ENCODE measurements at places on chromosomes 7 and 10.

- no peak for DNase-seq
Measured at GRCh38 chr7:493661-494251, 25.9 kb downstream of the PDGFA start.

DNA sequence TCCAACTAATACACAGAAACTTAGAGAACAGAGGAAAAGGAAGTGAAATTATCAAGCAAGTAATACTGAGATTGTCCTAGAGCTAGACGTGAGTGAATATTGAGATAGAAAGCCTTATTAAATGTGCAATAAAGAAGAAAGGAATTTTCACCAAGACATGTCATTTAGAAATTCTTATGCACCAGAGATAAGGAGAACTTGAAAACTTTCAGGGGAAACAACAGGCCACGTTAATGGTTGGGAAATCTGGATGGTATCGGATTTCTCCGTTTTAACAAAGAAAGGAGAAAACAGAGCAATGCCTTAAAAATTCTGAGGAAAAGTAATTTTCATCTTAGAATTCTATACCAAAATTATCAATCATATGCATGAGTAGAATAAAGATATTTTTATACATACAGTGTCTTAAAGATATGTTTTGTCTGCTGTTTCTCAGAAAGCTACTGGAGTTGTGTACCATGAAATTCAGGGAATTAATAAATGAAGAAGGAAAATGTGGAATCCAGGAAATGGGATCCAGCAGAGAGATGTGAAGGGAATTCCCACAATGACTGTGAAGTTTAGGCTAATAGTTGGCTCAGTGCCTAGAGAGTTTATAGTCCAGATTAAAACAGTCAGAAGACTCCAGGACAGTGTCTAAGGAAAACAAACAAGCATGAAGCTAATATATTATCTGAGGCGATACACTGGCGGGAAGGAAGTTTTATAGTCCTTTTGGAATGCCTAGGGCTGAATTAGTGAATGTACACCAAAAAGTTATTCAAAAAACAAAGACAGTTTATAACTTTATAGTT, 159.5 kb downstream of the PPP1R9A start:
- peak; percentile 79 for DNase-seq

GRCh38 chr7:94205529-94205928, 189.2 kb upstream of the COL1A2 start:
- DNase-seq: no peak

DNA sequence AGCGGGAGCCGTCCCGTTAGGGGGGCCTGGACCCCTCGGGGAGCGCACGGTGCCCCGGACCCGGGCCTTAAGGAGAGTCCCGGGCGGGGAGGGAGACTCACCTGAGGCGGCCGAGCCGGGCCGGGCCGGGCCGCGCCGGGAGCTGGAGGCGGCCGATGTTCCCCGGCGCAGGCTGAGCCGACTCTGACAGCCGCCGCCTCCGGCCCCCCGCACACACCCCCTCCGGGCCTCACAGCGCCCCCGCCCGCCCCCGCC, at the start of gene ACHE:
TSS of gene ACHE (minus strand) at position 188 of the 255 bp plus-strand sequence. CDS start 1,656 bp downstream, outside the sequence.
- DNase-seq: no peak

GRCh38 chr7:131547589-131547988, 8.8 kb downstream of the PODXL start:
- no peak for DNase-seq

- no peak for DNase-seq
Measured at GRCh38 chr10:97506199-97506991, 7.7 kb downstream of the UBTD1 start.

GRCh38 chr7:22267930-22268615, 88.9 kb downstream of the RAPGEF5 start:
- DNase-seq: no peak

GRCh38 chr10:118704711-118705110, 50.1 kb downstream of the CACUL1 start:
- no peak for DNase-seq

- no peak for DNase-seq
Measured at GRCh38 chr7:114710499-114710898, 211.4 kb upstream of the MDFIC start.

Data from SJCRH30 (cell line).